Activated naive CD4-positive, alpha-beta T cell (primary cell): ENCODE measurements at places on chromosomes 5 and 9.

- DNase-seq = no peak
Observed at GRCh38 chr9:36486329-36486932, 86.3 kb upstream of the MELK start.

- DNase-seq = no peak
Observed at GRCh38 chr5:68834491-68834981, 259.3 kb upstream of the SLC30A5 start.

- no peak for DNase-seq
Observed at GRCh38 chr5:123208668-123209501, 119.8 kb downstream of the PRDM6 start.

DNA sequence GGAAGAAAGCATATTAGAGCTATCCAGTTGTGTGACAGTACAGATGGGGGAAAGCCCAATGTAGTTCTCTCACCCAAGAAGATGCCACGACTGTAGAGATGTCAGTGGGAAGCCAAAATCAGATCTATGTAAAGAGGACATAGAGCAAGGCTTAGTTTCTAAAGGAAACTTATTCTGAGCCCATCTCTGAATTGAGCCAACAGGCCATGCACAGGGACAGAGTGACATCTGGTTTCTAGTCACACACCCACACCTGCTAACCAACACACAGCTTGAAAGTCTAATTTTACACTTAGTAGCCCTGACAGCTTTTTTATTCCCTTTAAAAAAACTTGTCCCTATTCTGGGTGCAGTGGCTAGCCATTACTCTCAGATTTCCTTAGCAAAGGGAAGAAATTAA is 22.3 kb downstream of the PRELID2 start:
- no peak for DNase-seq

DNA sequence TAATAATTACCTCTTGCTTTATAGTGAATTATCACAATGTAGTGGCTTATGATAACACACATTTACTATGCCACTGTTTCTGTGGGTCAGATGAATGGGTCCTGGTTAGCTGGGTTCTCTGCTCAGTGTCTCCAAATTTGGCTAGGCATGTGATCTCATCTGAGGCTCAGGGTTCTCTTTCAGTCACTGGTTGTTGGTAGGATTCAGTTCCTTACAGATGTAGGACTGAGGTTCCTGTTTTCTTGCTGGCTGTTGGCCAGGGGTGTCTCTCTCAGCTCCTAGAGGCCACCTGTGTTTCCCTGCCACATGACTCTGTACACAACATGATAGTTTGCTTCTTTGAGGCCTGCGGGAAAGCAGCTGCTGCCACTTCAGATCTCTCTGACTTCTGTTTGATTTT is 7.1 kb downstream of the NFX1 start:
- DNase-seq = no peak

GRCh38 chr9:93580654-93581380 is 4.4 kb downstream of the PHF2 start:
- no peak for DNase-seq

- DNase-seq = no peak
Observed at GRCh38 chr5:68306361-68307014, 90.9 kb downstream of the PIK3R1 start.

- DNase-seq = no peak
Observed at GRCh38 chr5:142826093-142826492, 55.9 kb downstream of the ARHGAP26 start.

DNA sequence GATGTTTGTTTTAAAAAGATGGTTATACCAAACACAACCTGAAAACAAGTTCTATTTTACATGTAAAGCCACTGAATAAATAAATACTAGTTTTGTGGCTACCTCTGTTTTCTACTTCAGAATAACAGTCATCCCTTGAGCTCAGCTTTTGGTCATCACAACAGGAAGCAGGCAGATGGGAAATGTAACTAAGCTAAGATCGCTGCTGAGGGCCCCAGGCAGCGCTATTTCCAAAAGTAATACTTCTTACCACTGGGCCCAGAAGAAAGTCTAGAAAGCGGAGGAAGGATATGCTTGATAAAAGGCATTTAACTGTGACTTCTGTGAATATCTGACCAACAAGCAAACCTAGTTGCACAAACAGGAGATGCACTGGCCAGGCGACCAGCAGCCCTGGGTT is 61.4 kb downstream of the SERINC5 start:
- DNase-seq = no peak

- no peak for DNase-seq
Observed at GRCh38 chr9:4225291-4226028, 74.4 kb downstream of the GLIS3 start.

GRCh38 chr9:89549031-89549644 is 51.2 kb upstream of the SEMA4D start:
- DNase-seq = peak; percentile 76

DNA sequence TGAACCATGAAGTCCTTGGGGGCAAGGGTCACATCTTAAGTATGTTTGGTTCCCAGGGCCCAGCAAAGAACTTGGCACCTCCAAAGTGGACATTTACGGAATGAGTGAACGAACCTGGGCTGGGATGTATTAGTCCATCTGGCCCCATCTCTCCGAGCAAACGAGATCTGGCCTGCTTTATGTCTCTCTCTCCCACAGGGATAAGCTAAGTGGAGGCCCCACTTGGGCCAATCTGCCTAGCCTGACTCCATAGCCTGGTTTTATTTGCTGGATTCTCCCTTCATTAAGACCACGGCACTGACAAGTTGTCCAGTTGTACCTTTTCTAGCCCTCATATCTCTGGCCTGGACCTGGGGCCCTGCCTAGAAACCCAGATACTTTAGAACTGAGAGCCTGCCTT is 2.1 kb downstream of the TTLL11 start:
- no peak for DNase-seq

DNA sequence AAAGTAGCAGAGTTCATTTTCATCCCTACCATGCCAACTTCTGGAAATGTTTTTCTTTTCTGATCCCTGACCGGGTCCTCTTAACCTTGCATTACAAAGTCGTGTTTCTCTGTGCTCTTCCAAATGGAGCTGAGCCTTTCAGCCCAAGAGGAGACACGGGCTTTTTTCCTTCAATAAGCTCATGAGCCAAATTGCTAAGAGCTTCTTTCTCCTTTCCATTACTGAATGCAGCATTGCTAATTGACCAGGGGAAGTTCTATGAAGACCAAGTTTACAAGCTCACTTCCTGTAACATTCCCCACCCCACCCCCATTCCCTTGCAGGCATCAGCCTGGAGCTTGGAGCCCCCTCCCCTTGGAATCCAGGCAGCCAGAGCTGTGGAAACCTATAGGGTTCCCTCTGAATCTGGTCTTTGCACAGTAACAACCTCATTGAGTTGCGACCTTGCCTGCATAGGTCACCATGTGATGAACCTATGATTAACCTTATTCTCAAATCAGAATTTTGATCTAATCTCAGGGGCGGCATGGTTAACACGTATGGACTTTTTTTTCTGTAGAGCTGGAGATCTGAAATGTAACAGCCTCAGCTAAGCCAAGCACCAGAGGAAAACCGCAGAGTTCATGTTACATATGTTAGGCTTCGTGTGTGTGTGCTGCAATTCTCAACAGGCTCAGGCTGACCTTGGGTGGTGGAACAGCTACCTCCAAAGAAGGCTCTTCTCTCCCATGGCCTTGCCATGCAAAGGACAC is 395.7 kb upstream of the ZNF462 start:
- DNase-seq = no peak

- no peak for DNase-seq
Observed at GRCh38 chr5:115377468-115378217, 81.2 kb upstream of the CCDC112 start.

DNA sequence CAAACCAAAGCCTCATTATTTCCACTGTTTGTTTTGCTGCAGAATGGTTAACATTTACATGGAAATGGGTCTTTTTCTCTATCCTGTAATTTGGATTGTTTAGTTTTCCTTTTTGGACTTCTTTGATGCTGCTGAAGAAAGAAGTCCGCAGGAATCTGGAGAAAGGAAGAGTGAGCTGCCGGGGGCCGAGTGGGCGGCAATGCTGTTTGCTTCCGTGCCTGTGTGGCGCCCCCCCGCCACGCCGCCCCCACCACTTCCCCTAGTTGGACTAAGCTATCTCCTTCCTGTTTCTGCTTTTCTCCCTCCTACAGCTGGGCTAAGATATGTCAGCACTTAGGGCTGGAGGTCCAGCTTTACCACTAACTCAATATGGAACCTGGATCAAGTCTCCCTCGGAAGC is 39.7 kb downstream of the ACTL7B start:
- no peak for DNase-seq

- DNase-seq = no peak
Observed at GRCh38 chr5:106521701-106522100, 1149.0 kb downstream of the EFNA5 start.

- no peak for DNase-seq
Observed at GRCh38 chr9:93869088-93869487, 86.1 kb downstream of the BARX1 start.

GRCh38 chr5:137580030-137580429 is 80.9 kb upstream of the SPOCK1 start:
- DNase-seq = no peak

- DNase-seq = no peak
Observed at GRCh38 chr9:93670208-93671019, 94.0 kb downstream of the PHF2 start.

- no peak for DNase-seq
Observed at GRCh38 chr9:136576269-136576626, 30.4 kb upstream of the NOTCH1 start.

DNA sequence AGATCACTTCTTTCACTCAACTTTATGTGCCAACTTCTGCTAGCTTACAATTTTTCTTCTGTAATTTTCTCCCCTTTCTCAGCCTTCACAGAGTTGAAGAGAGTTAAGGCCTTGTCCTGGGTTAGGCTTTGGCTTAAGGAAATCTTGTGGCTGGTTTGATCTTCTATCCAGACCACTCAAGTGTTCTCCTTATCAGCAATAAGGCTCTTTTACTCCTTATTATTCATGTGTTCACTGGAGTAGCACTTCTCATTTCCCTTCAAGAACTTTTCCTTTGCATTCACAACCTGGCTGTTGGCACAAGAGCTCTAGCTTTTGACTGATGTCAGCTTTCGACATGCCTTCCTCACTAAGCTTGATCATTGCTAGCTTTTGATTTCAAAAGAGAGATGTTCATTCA is 86.9 kb upstream of the ALDH1B1 start:
- no peak for DNase-seq

GRCh38 chr9:112050544-112051475 is 124.3 kb downstream of the SUSD1 start:
- DNase-seq = no peak

GRCh38 chr5:32387211-32387610 is 57.3 kb downstream of the ZFR start:
- DNase-seq = no peak

- no peak for DNase-seq
Observed at GRCh38 chr5:143495110-143495509, 91.6 kb upstream of the NR3C1 start.

DNA sequence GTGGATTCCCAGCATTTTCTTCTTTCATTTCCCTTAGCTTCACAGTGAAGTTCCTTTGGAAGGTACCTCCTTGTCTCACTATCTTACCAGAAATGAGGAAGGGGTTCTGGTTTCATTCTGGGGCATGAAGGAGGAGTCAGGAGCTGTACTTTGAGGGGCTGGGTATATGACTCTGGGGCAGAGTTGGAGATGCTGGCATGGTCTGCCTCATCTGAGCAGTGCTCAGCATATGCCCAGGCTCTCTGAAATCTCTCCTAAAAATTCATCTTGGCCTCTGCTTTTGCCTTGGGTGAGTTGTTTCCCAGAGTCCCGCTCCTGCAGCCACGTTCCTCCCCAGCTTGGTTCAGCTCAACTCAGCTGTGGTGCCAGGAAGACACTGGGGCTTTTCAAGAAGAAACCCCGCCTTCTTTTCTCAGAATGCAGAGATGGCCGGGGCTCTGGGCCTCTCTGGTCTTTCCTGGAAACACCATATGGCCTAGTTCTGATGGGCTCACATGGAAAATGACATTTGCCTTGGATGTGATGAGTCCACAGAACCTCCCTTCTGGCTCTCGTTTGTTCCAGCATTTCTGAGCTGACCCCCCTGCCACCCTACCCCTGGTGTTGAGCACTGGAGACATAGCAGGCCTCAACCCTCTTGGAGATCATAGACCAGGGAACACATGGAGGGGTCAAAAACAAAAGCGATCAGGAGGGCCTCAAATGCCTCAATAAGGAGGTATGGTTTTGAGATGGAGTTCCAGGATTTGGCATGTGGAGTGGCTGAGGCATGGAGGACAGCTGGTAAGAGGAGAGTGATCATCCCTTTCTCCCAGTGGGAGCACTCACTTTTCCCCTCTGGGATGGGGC is 12.0 kb upstream of the TGFBR1 start:
- DNase-seq = no peak

GRCh38 chr5:417301-418161 is 25.4 kb upstream of the EXOC3 start:
- DNase-seq = no peak

DNA sequence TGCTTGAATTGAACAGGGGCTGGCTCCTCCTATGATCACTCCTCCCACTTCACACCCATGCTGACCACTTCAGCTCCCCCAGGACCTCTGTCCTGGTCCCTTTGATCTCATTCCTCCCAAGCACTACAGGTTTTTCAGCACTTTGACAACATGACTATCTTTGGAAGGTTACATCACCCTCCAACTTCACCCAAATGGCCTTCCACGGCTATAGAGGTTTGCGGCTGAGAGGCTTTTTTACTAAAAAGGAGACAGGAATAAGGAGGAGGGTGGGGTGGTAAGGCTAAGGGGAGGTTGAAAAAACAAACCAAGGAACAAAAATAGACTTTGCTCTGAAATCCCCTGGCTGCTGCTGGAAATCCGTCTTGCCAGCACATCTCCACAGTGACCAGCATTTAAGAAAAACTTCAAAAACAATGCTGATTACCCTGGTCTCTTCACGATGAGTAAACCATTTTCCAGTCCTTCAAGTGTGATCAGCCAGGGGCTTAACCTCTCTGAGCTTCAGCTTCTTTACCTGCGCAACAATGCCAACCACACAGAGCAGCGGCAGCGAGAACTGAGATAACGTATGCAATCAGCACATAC is 102.7 kb downstream of the DPYSL3 start:
- no peak for DNase-seq

DNA sequence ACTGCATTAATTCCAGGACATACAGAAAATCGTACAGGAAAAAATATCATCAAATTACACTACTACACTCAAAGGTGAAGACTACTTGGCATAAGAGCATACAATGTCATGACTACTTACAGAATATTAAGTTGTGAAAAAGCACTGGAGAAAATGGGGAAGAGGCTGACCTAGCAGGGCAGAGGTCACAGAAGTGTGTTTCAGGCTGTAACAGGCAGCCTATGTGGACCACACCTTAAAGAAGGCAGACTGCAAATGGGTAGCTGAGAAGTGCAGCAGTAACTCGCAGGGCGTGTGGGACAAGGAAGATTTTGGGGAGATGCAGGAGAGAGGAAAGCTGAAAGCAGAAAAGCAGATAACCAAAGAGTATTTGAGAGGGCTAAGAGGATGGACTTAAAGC is 167.0 kb upstream of the PIK3R1 start:
- DNase-seq = no peak

- DNase-seq = no peak
Observed at GRCh38 chr9:134342746-134343115, 16.5 kb downstream of the RXRA start.

- DNase-seq = no peak
Observed at GRCh38 chr9:135624282-135624681, 15.1 kb downstream of the GLT6D1 start.

GRCh38 chr9:114693248-114693855 is 11.4 kb upstream of the TEX48 start:
- no peak for DNase-seq

GRCh38 chr5:77636641-77637169 is 1.8 kb downstream of the OTP start:
- no peak for DNase-seq
